Aorta (tissue), 5 donors: ENCODE measurements at places on chromosomes 5 and 9. TPM values are rescaled to one million over a fixed set of nuclear protein-coding genes. Genes with fewer than 3 reads are reported as not detected.

ADRB2 gene
- 4.5 TPM for total RNA-seq

PRXL2C gene
- total RNA-seq: 21.0 TPM

DIPK1B gene
- total RNA-seq: 7.3 TPM

TRIM36 gene
- 23.9 TPM for total RNA-seq

FOXD4 gene
- total RNA-seq: 0.27 TPM

MAP1B gene
- 382 TPM for total RNA-seq

PCDHB15 gene
- 10.9 TPM for total RNA-seq

ARRDC3 gene
- 45.6 TPM for total RNA-seq
